WTC11 (cell line): ENCODE measurements at places on chromosomes 6 and 20. TPM values are rescaled to one million over a fixed set of nuclear protein-coding genes. Genes with fewer than 3 reads are reported as not detected.
A peak's percentile ranks its signal among the peaks of the same experiment; 100 is the strongest.

UBE2J1 gene
- total RNA-seq: 9.9 to 12.3 TPM (median 9.9 TPM) in 3 replicates

CHRNA4 gene
- 2.5 to 5.7 TPM (median 4.8 TPM) in 3 replicates for total RNA-seq

PTPRK gene
- total RNA-seq: 39.9 to 44.8 TPM (median 41.3 TPM) in 3 replicates

- H3K27me3 ChIP-seq: peaks cover 26% of the 10 kb centered on the region
- peak overlapping the region; percentile 60 for H3K4me3 ChIP-seq
- H3K36me3 ChIP-seq: no peaks in the 10 kb centered on the region
- H3K4me1 ChIP-seq: peaks cover 58% of the 10 kb centered on the region
- no peak overlapping the region for H3K27ac ChIP-seq
- peak; percentile 36 for DNase-seq
Measured at GRCh38 chr6:12291839-12292604, 1.9 kb downstream of the EDN1 start.

DNA sequence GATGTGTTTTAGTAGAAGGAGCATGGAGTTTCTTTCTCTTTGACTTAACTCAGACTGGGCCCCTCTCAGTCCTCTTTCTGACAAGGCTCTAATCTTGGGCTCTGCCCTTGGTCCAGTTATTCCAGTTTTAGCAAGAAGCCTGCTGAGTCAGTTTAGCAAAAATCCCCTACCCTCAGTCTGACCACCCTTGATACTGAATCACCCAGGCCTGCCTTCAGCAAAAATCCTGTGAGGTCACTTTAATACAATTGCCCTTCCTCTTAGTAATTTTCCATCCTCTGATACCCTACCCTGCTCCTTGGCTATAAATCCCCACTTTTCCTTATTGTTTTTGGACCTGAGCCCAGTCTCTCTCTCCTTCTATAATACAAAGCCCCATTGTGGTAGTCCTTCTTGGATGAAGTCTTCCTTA is 326.7 kb upstream of the NOX3 start:
- H3K36me3 ChIP-seq: peaks cover 8% of the 10 kb centered on the region
- DNase-seq: no peak
- no peak overlapping the region for H3K27ac ChIP-seq

DNA sequence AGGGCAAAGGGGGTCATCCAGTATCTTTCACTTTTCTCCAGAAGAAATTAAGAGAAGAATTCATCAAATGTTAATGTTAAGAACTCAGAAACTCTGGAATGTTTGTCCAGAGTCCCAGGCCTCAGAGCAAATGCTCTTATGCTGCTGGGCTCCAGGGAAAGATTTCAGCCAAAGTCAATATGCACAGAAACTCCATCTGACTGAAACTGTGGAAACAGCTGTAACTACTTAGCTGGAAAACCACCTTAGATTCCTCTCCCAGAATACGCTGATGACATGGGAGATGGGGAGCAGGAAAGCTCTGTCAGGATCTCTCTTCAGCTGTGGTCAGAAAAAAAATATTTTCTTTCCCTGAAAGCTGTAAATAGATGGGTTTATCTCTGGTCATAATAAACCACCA is 559.6 kb downstream of the RFPL4B start:
- no peak overlapping the region for H3K4me3 ChIP-seq
- no peak for DNase-seq
- H3K36me3 ChIP-seq: peaks cover 3% of the 10 kb centered on the region; the same call in 1 of the 2 replicates
- no peak overlapping the region for H3K27ac ChIP-seq
- no peaks in the 10 kb centered on the region for H3K27me3 ChIP-seq
- H3K4me1 ChIP-seq: peaks cover 4% of the 10 kb centered on the region

- H3K36me3 ChIP-seq: no peaks in the 10 kb centered on the region
- H3K4me1 ChIP-seq: peaks cover 4% of the 10 kb centered on the region; the same call in 1 of the 2 replicates
- H3K27ac ChIP-seq: no peak overlapping the region
- no peak for DNase-seq
Measured at GRCh38 chr6:139522511-139523220, 148.2 kb upstream of the CITED2 start.

DNA sequence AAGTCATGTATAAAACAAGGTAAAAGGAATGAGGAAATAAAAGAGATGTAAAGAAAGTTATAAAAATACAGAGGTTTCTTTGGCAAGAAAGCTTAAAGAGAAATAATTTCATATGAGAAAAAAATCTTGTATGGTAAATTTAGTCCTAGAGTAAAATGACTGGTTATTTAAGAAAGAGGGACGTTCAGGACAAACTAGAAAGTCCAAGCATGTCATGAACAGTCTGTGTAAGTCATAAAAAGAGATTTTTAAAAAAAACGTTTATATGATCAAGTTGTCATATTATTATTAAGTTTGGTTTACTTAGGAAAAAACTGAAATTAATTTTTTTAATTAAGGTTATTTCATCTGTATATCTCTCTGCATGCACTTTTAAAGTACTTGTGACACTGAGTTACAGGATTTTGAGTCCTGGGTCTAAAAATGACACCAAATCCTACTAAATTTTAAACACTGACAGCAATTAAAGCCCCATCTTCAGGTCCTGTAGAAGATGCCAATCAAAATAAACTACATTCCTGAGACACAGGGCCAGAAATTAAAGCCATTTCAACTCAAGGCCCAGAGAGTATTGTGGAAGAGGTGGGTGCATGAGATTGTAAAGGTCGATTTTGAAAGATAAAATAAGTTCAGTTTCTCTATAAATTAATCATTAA is 62.4 kb downstream of the AGPAT4 start:
- no peak for DNase-seq
- H3K27ac ChIP-seq: no peak overlapping the region
- H3K4me1 ChIP-seq: peaks cover 2% of the 10 kb centered on the region; the same call in 1 of the 2 replicates
- peaks cover 90% of the 10 kb centered on the region for H3K36me3 ChIP-seq

GRCh38 chr6:166104872-166105271 is 62.8 kb downstream of the TBXT start:
- H3K27ac ChIP-seq: no peak overlapping the region
- H3K36me3 ChIP-seq: peaks cover 27% of the 10 kb centered on the region
- no peaks in the 10 kb centered on the region for H3K4me1 ChIP-seq
- H3K4me3 ChIP-seq: no peak overlapping the region
